ENCODE measurements at places on chromosomes 5 and 9. TPM values are rescaled to one million over a fixed set of nuclear protein-coding genes. Genes with fewer than 3 reads are reported as not detected.

Gene TAS2R1
- not detected for total RNA-seq

Gene CFAP77
- 1.2 TPM for total RNA-seq

Gene PCDHB7
- total RNA-seq: 0.67 TPM

Gene TMEM174
- total RNA-seq: not detected

Gene CCDC112
- 5.9 TPM for total RNA-seq

Gene SPATA31A3
- not detected for total RNA-seq

Gene TTC16
- 0.16 TPM for total RNA-seq

Gene DRD1
- total RNA-seq: 0.05 TPM

Gene TLN1
- total RNA-seq: 291 TPM

Gene SLC25A2
- not detected for total RNA-seq

Data from cardiac septum (tissue), 1 donor.